ENCODE measurements at places on chromosomes 1 and 21.

DNA sequence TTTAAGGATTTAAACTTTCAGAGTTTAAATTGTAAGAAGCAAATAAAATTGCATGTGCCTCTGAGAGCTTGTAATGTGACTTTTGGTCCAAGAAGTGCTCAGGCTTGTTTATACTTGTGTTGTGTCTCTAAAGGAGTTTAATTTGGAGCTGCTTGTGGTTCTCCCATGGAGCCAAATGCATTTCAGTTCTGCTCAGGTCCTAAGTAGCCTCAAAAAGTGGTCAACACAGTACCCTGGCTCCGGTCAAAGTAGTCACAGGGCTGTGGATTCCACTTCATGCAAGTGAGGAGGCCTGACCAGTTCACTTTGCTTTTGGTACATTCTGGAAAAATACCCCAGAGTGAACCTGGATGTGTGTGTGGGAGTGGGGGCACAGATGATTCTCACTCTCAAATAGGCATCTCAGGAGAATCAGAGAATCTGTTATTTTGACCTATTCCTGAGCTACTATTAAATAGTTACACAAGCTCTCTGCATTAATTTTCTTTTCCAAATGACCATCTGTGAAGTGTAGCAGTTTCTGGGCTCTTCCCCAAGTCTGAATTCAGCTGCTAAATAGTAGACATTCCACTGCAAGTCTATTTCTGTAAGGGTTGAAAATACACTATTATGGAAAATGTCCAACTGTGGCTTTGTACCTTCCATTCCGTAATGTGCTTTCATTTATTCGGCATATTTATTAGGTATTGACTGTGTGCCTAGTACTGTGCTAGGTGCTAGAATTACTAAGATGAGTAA lies 31.7 kb upstream of the AGO1 start:
- DNase-seq = no peak

- DNase-seq = no peak
Measured at GRCh38 chr1:156113282-156113950, 1.1 kb upstream of the LMNA start.

DNA sequence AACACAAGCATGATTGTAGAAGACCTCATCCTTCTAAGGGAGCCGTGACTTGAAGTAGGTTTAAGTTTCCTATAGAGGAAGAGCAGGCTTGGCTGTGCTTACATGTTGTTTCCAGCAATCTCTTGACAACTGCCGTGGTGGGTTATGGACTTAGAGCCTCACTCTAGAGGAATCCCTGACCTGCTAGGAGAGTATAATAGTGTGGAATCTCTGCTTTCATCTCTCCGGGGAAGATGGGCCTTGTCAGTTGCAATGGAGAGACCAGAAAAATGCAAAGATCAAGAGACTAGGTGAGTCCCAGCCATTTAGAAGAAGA lies 137.6 kb downstream of the MIS18A start:
- DNase-seq = no peak

GRCh38 chr1:10629091-10629815 lies 154.5 kb downstream of the PEX14 start:
- DNase-seq = no peak

DNA sequence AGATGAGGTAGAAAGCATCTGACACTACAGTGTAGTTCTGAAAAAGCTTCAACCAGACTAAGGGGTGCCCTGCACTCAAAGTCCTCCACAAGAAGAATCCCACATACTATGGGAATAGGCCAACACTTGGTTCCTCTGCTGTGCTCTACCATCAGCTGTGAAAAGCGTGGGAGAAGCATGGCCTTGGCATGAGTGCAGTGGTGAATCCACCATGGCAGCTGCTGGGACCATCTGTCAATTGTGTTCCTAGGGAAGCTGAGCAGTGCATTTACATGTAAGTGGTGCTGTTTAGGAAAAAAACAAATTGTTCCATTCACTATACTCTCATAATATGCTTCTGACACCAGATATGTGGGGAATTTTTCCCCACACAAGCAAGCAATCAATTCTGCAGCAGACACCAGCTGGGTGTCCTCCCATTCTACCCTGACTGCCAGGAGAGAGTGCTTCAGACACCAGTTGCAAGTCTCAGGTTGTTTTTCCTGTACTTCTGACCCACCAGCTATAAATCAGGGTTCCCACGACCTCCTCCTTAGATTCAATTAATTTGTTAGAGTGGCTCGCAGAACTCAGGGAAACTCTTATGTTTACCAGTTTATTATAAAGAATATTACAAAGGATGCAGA lies 230.8 kb upstream of the CHRM3 start:
- DNase-seq = no peak

- DNase-seq = no peak
Measured at GRCh38 chr1:185257950-185258208, 59.2 kb downstream of the IVNS1ABP start.

- DNase-seq = no peak
Measured at GRCh38 chr1:43689289-43689688, 18.0 kb upstream of the ST3GAL3 start.

GRCh38 chr1:155513300-155513916 lies 49.2 kb downstream of the ASH1L start:
- DNase-seq = no peak

DNA sequence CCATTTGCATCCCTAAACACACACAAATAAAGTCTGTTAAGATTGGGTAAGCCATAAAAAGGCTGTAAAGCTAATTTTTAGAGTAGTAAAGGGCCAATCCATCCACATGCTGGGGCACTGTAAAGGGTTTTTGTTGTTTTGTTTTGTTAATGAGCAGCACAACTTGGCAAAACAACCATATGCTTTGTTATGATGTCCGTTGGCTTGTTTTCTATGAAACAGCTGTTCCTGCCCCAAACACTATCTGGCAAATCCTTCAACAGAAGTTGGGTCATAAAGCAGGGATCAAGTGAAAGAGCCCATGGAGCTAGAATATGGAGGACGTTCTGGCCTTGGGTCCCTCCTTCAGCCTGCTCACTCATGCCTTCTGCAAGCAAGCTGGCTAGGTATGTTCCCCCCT lies 183.6 kb downstream of the APP start:
- no peak for DNase-seq

All from SW 1271 (cell line).